Right kidney (tissue), 9 donors: ENCODE measurements at places on chromosomes 7 and 10.
A peak's percentile ranks its signal among the peaks of the same experiment; 100 is the strongest.

GRCh38 chr10:48536156-48536500 is 68.7 kb downstream of the ARHGAP22 start:
- no peak for DNase-seq

DNA sequence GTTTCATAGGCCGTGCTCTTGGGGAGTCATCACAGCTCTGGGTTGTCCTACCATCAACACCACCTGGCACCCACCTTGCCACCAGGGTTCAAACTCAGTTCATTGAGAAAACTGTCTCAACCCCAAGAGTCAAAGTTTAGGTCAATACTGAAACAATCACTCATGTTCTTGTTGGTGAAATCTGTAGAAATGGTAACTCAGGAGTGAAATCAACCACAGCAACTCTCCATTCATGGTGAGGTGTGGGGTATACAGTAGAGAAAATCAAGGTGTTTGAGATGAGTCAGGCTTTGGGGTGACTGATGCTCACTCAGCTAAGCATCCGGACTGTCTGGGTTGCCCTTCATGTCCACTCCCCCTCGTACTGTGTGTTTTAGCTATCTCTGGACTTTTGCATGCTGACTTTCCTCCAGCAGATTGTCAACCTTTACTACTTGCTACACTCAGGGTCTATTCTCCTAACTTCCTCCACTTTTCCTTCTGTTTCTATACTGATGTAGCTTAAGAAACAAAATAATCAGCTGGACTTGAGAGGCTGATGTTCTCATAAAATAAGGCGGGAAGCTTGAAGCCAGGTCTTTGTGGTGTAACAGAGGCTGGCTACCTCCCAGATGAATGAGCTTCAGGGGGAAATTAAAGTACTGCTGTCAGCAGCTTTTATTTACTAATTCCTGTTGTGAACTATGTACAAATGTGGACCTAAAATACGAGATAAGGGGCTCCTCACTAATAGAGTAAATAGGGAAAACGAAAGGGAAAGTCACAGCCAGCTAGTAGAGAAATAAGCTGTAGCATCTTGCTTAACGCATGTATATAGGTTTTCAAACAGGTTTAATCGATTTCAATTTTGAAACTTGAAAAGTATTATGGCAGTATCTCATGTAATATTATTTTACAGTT is 173.6 kb upstream of the AKR1E2 start:
- DNase-seq: peak; percentile 5

GRCh38 chr7:108096996-108097395 is 33.2 kb downstream of the LAMB4 start:
- no peak for DNase-seq

DNA sequence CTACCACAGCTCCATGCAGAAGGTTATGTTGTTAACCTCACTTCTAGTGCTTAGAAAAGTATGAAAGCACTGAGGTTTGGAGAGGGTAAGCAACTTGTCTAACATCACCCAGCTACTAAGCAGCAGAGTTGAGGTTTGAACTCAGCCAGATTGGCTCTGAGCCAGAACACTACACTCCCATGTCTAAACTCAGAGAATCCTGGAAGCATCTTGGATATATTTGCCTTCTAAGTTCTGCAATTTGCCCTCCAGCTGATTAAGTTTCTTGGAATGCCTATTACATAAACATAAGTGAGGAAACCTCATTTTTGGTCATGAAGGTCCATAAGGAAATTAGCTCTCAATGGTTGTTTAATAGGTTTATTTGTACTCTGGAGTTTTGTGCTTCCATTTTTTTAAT is 78.1 kb upstream of the PHYHIPL start:
- DNase-seq: no peak

GRCh38 chr10:49613165-49613881 is 514 bp upstream of the CHAT start:
- DNase-seq: no peak

GRCh38 chr10:44752451-44753441 is 158.4 kb upstream of the TMEM72 start:
- peak; percentile 36 for DNase-seq

DNA sequence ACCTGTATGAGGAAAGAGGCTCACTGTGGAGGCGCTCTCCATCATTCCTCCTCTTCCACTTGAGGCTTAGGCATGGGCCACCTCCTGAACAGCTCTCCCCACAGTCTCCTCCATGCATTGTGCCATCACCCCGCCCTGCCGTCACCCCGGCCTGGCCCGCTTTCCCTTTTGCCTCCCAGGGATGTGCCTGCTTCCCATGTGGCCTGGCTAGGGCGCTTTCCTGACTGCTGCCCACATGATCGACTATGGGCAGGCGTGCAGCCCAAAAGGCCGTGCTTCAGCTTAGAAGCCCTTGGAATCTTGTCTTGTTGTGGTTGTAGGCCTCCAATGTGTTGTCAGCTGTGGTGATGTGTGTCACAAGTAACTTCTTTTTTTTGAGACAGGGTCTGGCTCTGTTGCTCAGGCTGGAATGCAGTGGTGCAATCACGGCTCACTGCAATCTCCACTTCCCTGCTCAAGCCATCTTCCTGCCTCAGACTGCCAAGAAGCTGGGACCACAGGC is 1.8 kb upstream of the ACTR3C start:
- DNase-seq: no peak

DNA sequence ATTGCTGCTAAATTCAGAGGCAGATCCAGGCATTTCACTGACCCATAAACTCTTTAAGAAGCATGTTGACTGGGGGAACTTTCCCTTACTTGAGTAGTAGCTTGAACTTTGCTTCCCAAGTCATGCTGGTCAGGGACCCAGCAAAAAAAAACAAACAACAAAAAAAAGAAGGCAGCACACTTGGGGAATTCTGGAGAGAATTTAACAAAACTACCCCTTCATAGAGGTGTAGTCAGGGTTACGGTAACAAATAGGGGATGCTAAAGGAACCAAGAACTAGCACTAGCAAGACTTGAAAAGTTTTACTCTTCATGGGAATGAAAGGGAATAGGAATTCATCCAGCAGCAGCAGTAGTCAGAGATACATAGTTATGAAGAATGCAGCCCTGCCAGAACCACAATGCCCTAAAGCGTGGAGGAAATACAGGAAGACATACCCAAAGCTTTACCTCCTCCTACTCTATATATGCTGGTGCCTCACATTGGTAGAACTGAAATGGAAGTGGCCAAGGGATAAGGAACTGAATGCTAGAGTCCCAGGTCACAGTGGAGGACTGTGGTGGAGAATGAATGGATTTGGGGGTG is 67.3 kb downstream of the PHYHIPL start:
- DNase-seq: no peak

GRCh38 chr10:3438606-3439005 is 266.0 kb upstream of the PITRM1 start:
- DNase-seq: no peak

GRCh38 chr10:133061296-133062038 is 26.3 kb upstream of the ADGRA1 start:
- no peak for DNase-seq

DNA sequence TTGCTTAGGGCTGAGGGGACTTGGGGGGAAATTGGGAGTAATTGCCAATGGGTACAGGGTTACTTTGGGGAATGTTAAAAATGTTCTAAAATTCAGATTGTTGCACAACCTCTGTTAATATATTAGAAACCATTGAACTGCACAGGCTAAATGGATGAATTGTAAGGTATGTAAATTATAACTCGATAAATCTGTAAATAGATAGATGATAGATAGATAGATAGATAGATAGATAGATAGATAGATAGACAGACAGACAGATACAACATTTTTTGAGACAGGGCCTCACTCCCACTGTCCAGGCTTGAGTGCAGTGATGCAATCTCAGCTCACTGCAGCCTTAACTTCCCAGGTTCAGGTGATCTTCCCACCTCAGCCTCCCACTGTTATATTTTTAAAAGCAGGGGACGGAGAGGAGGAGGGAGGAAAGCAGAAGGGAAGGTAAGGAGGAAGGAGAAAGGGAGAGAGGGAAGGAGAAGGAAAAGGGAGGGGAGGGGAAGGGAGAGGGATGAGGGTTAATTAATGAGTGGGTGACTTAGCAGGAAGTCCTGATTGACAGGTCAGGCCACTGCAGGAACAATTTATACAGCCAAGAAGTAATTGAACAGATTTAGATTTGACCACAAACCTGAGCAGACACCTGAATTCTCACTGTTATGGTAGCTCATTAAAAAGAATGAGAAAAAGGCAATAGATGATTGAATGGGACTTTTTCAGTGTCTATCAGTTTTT is 38.7 kb downstream of the AOC1 start:
- DNase-seq: no peak

- DNase-seq: no peak
These were observed 123.0 kb downstream of the GRK5 start for GRCh38 chr10:119330342-119330741.

DNA sequence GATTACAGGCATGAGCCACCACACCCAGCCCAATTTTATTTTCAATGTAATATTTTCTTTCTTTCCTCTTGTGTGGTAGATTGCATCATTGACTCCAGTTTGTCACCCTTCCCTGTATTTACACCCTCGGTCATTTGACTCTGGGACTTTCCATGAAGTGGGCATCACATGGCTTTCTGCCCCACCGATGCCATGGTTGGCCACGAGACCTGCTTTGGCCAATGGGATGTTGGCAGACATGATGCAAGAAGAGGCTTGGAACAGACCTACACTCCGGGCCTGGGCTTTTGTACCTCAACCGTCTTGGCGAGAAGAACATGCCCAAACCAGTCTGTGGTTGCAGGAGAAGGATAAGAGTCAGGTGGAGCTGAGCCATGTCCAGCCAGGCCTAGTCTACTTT is 38.8 kb upstream of the CACUL1 start:
- no peak for DNase-seq

DNA sequence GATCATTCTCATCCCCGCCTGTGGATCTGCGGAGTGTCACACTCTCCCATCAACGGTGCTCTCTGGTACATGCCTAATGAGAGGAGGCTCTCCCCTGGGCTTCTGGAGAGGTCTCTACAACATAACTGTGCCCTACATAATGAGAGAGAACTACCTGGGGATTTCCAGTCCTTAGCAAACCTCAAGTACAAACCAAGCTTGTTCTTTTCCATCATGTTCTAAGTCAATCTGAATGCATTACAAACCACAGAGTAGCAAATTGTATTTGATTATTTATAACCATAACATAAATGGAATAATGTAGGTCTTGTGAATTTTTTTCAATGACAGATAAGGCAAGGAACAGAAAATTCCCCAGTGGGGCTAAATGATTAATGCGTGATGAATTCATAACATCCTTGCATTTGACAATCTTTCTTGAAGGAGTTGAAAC is 412.4 kb upstream of the NRP1 start:
- DNase-seq: no peak

DNA sequence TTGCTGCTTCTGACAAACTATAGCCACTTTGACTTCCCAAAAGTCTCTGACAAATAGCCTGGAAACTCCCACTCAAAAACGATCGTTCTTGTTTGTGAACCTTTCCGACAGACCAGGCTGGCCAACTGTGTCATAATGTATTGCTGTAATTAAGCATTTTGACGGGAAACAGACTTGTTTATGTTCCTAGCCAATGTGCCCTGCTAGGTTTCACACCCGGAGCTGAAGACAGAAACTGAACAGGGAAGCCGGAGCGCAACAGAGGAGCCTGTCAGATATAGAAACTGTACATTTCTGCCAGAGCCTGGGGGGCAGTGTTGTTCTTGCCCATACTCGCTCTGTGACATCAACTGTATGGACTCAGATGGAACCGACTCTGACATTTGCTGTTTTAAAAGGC is 55.3 kb upstream of the C7orf33 start:
- peak; percentile 35 for DNase-seq

DNA sequence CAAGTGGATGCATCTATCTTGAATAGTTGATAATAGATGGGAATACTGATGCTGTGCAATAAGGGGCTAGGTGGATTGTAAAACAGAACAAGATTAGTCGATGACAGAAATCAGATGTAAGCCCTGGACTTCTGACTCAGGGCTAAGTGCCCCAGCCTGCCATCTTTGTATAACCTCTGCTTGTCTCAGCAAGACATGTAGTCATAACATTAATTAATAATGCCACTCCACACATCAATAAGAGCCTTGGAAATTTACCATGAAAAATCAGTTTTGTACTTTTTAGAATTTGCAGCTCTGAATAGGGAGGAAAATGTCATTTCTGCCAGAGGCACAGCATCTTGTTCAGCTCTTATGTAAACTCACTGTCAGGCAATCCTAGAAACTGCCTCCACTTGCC is 529.1 kb downstream of the PHTF2 start:
- DNase-seq: no peak

DNA sequence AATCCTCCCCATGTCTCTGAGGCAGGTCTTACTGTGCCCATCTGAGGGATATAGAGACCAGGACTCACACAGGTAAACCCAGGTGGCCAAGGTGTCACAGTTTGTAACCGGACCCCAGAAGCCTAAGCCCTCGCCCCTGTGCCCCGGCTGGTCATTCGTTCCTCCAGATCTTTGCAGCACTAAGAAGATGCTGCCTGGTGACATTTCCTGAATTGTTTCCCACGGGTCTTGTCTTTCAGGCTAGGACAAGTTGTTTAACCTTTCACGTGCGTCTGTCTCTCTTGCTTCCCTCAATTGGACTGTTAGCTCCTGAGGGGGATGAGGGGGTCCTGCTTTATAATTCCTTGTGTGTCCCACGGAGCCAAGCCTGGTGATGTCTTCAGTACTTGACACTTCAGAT is 158.0 kb downstream of the KCNMA1 start:
- no peak for DNase-seq

- DNase-seq: no peak
These were observed 60.9 kb upstream of the CHRM2 start for GRCh38 chr7:136807598-136807997.

DNA sequence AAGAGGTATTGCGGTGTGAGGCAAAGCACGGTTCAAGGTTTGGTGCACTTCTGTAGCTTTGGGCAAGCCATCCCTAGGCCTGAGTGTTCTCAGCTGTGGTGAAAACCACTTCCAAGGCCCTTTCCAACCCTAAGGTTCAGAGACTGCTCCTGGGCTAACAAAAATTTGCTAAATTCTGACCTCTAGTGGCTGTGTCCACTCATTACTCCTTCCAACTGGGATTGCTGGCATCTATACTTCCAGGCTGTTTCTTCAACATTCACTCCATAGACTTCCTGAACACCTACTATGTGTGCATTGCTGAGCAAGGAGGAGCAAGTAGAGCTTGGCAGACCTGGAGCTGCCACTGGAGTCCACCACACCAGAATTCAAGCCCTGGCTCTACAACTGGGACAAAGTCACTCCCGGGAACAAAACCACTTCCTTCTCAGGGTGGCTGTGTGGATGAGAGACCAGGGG is 29.3 kb upstream of the SH3PXD2A start:
- DNase-seq: peak; percentile 44

GRCh38 chr10:80122746-80123145 is 9.8 kb upstream of the PLAC9 start:
- no peak for DNase-seq

DNA sequence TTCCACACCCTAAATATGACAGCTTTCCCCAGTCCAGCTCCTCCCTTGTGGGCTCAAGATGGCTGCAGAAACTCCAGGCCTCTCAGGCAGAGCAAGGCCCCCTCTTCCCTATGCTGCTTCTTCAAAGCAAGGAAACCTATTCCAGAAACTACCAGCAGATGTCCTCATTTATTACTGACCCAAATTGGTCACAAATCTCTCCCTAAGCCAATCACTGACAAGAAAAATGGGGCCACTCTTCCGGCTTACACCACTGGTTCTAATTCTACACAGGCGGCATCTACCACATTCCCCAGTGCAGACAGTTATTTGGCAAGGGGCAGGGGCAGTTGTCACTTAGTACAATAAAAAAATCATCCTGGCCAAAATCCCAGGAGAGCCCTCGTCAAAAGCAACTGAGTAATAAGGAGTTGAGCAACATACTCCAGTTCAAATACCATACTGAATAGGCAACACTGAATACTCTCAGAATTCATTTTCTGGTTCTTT is 150.4 kb downstream of the SFMBT2 start:
- peak; percentile 48 for DNase-seq
